ENCODE measurements at places on chromosomes 2 and 18.

DNA sequence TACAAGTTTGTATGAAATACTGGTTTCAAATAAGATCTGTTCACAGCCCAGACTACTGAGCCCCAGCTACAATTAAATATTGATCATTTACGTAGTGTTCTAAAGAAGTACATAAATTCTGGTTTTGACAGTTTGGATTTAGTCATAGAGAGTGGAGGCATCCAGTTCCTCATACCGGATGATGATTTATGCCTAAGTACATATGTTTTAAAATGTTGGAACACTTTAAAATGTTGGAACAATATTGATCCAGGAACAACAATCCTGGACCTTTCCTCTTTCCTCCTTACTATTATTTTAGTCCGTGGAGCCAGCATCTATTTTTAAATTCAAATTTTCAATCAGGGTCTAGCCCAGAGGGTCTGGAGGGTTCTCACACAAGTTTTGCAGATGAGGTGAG is 22.8 kb upstream of the TTN start:
- DNase-seq, result no peak

DNA sequence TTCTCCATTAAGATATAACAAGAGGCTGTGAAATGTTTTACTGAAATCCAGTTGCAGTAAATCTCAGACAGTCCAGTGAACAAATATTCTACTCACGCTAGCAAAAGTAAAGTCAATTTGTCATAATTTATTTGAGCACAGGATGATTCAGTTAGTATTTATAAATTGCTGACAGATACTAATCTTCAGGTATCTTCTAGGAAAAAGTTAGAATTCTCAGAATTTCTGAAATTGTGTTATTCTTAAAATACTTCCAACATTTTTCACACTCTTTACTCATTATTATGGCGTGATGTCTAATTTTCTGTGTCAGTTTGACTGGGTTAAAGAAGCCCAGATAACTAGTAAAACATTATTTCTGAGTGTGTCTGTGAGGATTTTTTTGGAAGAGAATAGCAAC is 460.2 kb upstream of the ACVR2A start:
- no peak for DNase-seq

DNA sequence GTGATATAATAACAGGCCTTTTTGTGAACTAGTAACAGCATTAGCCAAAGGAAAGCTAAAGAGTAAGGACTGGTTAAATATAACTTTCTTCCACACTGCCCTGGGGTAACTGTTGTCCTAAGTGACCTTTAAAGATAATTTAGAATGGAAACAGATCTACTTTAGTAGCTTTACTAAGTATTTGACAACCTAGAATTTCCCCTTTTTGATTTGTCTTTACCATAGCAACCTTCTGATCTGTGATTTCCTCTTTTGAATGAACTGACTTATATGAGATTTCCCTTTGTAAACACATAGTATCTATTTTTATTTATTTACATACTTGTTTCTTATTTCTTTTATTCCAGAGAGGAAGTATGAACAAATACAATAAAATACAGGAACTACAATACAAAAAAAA is 10.5 kb upstream of the KLF7 start:
- no peak for DNase-seq

GRCh38 chr18:2692508-2692907 is 37.0 kb downstream of the SMCHD1 start:
- no peak for DNase-seq

- no peak for DNase-seq
Observed at GRCh38 chr18:11946756-11947155, 34.6 kb upstream of the IMPA2 start.

Data from stimulated activated CD4-positive, alpha-beta T cell treated with anti-CD3 and anti-CD28 coated beads, Interleukin-15, amount 100 ng/mL, for 24 hours (primary cell).